NK-92 treated with Interleukin-12 subunit alpha and Interleukin-12 subunit beta, amount 100 ng/mL, for 24 hours (cell line): ENCODE measurements at places on chromosomes 7 and 10.

GRCh38 chr10:101014966-101015581 is 15.5 kb downstream of the LZTS2 start:
- DNase-seq = no peak

DNA sequence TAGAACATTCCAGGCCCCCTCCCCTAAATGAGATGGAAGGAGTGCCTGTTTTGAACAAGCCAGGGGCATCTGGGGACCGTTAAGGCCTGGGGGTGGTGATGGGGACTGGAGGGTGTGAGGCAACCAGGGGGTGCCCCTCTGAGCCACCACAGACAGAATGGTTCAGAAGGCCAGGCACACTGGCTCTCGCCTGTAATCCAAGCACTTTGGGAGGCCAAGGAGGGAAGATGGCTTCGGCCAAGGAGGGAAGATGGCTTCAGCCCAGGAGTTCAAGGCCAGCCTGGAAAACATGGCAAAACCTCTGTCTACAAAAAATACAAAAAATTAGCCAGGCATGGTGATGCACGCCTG is 173.2 kb upstream of the TNRC18 start:
- DNase-seq = no peak

DNA sequence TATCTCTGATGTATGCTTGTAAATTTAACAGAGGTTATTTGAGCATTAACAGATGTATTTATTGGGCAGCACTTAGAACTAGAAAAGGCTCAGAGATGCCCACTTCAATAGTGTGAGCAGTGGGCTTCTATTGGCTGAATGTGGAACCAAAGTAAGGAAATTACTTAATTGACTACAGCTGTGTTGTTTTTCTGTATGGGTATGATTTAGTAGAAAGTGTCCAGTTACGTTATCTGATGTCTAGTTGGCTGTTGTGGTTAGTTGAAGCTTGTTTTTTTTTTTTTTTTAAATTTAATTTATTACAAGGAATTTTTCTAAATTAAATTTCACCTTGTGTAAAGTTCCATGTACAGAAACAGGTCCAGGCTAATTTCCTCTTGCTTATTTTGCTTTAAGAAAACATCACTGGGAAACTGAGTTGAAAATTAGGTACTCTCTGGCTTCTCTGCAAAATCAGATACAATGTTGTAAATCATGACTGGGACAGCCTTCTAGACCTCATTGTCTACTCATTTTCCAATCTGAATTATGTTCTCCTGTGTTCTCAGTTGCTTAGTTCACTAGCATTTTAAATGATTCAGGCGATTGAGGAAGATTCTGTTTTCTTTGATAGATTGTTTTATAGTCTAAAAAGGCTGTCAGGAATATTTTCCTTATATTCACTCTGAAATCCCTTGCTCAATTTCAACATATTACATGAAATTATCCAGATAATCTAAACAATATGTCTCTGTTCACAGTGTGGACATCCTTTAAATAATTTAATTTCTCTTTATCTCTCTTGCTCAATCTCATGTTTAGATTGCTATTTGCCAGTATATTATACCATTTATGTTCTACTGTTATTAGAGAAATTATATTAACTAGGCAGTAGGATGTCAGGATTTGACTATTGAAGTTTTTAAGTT is 53.0 kb downstream of the PHF14 start:
- DNase-seq = no peak

GRCh38 chr10:26391701-26392695 is 46.1 kb upstream of the APBB1IP start:
- DNase-seq = no peak

GRCh38 chr10:105756386-105756785 is 1115.3 kb downstream of the SORCS3 start:
- DNase-seq = no peak

GRCh38 chr10:32471232-32471631 is 25.3 kb downstream of the CCDC7 start:
- no peak for DNase-seq

DNA sequence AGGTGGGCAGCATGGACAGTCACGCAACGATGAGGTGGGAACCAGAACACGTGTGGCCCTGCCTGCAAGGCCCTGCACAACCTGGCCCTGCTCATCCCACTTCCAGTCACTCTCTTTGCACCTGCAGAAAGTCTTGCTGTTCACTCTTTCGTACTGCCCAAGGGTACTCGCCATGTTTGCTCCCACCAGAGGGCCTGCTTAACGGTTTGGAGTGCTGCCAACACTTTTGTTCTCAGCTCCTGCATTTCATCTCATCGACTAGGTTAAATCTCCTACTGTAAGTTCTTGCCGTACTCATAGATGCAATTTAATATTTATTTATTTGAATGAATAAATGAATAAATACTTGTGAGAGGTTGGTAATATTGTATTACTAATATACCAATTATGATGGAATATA is 315.3 kb downstream of the SDK1 start:
- DNase-seq = no peak

DNA sequence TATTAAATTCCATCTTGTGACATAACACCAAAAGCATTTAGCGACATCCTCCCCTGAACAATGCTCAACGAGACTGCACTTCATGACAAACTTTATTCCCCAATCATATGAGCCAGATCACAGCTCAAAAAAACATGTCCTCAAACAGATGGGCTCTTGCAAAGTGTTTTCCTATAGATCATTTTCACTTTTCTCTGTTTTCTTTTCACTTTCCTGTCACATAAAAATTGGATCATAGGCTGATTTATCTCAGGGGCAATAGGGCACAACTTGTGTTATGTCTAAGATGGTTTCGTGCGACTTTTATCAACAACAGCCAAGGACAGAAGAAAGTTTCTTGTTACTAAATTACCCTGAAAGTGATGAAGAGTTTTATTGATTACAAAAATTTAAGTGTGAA is 206.1 kb downstream of the WDR11 start:
- no peak for DNase-seq

DNA sequence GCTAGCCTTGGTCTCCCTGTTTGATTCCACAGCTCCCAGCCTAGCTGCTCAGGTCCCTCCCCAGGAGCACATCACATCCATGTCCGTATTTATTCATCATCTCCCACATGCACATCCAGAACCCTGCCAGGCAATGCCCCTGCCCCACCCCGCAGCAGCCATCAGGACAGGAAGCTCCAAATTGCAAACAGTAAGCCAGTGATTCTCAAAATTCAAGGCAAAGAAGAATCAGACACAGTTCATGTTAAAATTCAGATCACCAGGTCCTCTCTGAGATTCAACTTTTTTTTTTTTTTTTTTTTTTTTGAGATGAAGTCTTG is 17.7 kb downstream of the LRRC20 start:
- DNase-seq = no peak

- DNase-seq = no peak
These were observed 18.3 kb downstream of the AGAP3 start for GRCh38 chr7:151104411-151105235.

DNA sequence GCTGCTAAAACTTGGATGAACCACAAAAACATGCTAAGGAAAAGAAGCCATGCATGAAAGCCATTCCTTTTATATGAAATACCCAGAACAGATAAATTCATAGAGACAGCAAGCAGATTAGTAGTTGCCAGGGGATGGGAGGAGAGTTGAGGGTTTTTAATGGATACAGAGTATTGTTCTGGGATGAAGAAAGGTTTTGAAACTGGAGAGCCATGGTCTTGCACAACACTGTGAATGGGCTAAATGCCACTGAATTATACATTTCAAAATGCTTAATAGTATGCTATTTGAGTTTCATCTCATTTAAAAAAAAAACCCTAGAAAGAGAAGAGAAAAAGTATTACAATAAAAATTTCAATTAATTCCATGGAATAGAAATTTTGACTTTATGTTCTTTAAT is 154.3 kb downstream of the GNAT3 start:
- no peak for DNase-seq

- DNase-seq = no peak
These were observed 63.8 kb downstream of the PALS2 start for GRCh38 chr7:24637021-24637420.

- no peak for DNase-seq
These were observed 12.0 kb upstream of the AKR1B1 start for GRCh38 chr7:134470864-134471263.

GRCh38 chr7:98242342-98242741 is 9.7 kb downstream of the TECPR1 start:
- DNase-seq = no peak

GRCh38 chr7:30888747-30889146 is 22.9 kb upstream of the AQP1 start:
- no peak for DNase-seq

DNA sequence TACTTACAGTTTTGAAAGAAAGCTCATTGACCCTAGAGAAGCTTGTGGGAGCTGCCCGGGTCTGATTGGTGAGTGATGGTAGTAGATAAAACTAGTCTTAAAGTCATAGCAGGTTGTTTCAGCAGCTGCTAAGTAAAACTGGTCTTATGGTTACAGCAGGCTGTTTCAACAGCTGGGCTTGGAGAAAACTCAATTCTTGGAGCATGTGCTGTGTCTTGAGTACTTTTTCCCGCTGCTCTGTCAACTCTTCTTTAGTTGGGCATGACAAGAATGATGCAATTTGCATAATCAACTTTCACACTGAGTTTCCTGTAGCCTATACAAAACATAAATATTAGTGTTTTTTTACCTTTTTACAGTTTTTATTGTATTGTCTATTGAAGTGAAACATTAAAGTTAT is 707.9 kb downstream of the AUTS2 start:
- DNase-seq = no peak

DNA sequence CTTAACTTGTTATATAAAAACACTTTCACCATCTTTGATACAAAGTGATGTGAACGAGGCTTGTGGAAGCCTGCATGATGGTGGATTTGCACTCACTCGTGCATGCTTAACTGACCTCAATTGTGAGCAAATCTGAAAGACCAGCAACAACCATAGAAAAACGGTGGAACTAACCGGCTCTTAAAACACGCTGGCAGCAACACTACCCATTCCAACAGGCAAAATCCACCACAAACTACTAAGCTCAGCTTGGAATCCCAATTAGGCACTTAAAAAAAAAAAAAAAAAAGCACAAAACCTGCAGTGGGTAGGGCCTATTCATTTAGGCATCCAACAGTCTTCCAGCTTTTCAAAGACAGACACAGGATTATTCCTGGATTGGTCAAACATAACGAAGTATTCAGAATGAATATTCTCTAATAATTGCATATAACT is 1.8 kb downstream of the GDI2 start:
- DNase-seq = no peak

DNA sequence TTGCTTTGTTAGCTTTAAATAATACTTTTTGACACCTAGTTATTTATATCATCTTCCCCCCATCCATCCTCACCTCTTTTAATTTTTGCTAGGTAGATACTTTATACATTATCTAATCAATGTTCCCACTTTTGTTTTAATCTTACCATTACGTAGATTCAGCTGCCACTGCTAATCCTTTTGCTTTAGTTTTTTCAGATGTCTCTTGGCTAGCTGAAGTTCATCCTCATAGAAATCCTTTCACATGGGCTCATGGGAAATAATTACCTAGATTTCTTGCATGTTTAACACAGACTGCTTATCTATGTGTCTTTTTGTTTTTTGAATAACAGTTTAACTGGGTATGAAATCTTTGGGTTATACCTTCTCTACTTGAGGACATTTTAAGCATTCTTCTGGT is 60.1 kb downstream of the ZNRF2 start:
- DNase-seq = no peak

- no peak for DNase-seq
These were observed 93.8 kb upstream of the IKZF1 start for GRCh38 chr7:50210706-50211115.

DNA sequence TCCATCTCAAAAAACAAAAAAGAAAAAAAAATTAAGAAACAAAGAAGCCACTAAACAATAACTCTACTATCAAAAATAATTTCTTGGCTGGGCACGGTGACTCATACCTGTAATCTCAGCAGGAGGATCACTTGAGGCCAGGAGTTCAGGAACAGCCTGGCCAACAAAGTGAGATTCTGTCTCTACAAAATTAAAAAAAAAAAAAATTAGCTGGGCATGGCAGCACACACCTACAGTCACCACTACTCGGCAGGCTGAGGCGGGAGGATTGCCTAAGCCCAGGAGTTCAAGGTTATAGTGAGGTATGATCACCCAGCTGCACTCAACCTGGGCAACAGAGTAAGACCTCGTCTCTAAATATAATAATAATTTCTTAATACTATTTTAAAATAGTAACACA is 69.0 kb downstream of the PARD3 start:
- no peak for DNase-seq

DNA sequence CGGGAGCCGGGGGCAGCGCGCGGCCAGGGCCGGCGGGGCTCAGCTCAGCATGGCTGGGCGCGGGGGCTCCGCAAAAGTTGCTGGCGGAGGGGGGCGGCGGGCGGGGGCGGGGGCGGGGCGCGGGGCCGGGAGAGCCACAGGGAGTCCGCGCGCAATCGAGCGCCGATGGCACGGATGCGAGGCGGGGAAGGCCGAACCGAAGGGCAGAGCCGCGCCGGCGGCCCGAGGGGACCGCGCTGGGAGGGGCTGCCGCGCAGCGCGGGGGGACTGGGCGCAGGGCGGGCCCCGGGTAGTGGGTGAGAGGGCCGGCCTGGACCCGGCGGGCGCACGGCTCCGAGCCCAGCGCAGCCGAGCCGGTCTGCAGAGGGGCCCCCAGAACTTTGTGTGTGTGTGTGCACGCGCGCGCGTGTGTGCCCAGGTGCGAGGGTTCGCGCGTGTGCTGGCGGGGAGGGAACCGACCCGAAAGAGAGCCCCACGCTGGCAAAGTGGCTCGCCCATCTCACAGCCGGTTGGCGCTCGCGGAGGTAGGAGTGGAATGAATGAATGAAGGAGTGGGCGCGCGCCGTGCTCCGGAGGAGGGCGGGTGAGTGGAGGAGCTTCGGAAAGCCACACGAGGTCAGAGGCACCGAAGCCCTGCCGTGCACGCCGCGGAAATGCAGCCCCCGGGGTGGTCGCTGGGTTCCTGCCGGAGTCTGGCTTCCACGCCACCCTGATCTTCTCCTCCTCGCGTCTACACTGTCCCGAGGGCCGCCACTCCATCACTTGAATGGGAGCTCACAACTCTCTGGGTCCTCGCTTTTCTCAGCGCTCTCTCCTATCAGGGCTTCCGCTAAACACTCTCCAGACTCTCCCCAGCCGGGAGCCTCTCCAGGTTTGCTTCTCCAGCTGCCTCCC is at the start of gene HIPK2:
HIPK2 (minus strand) TSS at position 51 of the 894 bp plus-strand sequence. CDS start 375 bp downstream, outside the sequence.
- no peak for DNase-seq
